ENCODE measurements at places on chromosomes 6 and 20.

DNA sequence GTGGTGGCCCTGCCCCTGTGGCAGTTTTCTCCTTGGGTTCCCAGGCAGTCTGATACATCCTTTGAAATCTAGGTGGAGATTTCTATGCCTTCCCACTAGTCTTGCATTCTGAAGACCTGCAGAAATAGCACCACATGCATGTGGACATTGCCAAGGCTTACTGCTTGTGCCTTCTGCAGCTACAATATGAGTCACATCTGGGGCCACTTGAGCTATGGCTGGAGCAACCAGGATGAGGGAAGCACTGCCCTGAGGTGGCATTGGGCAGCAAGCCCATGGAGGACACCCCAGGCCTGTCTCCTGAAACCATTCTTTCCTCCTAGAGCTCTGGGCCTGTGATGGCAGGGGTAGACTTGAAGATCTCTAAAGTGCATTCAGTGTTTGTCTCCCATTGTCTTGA is 15.7 kb upstream of the HLA-DQB2 start:
- no peak for DNase-seq

DNA sequence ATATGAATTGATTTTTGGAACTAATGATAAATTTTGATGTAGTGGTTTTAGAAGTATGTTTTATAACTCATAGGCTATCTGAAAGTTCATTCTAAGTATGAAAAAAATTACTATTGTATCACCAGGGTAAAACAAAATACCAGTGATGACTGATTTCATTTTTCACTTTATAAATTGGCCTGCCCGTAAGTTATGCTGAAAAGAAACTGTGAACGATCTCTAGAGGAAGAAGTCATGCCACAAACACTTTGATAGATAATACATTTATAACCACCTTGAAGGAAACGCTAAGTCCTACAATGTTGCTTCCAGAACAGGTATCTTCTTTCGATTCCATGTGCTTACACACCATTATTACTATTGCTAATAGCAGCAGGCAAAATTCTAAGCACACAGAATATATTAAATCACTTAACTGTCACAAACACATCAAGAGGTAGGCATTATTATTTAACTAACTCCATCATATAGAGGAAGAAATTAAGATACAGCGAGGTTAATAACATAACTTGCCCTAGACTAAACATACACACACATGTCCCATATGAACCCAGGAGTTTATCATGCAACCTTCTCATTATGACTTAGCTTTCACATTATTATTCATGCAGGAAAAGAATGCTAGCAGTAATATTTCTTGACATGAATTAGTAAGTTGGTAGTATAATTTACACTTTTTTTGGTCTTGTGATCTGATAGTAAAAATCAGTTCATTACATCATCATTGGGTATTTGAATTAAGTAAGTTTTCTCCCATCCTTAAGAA is 44.7 kb downstream of the RGS17 start:
- DNase-seq: no peak

GRCh38 chr6:14732844-14733757 is 512.8 kb upstream of the JARID2 start:
- DNase-seq: no peak

- DNase-seq: no peak
Observed at GRCh38 chr20:62743777-62744317, 35.2 kb downstream of the NTSR1 start.

DNA sequence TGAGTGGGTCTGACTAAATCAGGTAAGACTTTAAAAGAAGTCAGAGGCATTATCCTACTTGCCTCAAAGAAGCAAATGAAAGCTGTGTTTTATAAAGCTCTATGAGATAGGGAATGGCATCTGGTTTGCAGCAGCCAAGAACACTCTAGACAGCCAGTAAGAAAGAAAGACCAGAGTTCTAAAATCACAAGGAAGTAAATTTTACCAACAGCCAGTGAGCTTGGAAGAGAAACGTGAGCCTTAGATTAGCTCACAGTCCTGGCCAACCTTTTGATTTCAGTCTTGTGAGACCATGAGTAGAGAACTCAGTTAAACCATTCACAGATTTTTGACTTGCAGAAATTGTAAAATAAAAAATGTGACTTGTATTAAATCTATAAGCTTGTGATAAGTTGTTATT is 693.0 kb downstream of the EYS start:
- no peak for DNase-seq
